GM04503 (cell line): ENCODE measurements at places on chromosomes 2 and 18.
A peak's percentile ranks its signal among the peaks of the same experiment; 100 is the strongest.

GRCh38 chr2:11744631-11745394 lies 1.6 kb upstream of the LPIN1 start:
- no peak for DNase-seq

DNA sequence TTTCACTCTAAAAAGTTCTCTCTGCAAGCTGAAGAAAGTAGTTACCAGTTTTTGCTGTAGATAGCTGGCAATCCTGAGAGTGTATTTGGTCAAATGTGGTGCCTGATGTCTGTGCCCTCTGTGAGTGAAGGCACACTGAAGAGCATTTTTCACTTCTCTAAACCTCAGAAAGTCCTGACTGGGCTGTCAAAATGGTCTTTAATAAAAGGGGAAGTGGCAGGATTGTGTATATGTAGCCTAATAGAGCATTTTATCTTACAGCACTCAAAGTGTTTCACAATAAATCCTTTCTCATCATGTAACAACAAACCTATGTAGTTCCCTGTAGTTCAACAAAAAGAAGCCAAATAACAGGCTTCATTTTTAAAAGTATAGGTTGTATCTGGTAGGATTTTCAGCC lies 1552.3 kb upstream of the SLC39A10 start:
- no peak for DNase-seq

DNA sequence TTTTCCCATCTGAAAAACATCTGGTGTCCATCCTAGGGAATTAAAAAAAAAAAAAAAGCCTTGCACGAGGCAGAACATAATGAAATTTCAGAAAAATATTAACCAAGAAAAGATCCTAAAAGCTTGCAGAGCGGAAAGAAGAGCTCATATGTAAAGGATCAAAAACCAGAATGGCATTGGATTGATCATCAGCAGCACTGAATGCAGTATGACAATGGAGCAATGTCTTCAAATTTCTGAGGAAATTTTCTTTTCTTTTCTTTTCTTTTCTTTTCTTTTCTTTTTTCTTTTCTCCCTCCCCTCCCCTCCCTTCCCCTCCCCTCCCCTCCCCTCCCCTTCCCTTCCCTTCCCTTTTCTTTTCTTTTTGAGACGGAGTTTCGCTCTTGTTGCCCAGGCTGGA lies 21.3 kb upstream of the FAM117B start:
- no peak for DNase-seq

DNA sequence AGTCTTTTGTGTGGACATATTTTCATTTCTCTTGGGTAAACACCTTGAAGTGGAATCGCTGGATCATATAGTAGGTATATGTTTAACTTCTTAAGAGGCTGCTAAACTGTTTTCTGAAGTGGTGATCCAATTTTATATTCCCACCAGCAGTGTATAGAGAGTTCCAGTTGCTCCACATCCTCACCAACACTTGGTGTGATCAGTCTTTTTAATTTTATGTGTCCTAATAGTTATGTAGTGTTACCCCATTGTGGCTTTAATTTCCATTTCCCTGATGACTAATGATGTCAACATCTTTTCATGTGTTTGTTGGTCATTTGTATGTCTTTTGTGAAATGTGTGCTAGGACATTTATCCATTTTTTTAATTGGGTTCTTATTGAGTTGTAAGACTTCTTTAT lies 56.9 kb downstream of the DGKD start:
- no peak for DNase-seq

GRCh38 chr2:237682856-237683670 lies 55.7 kb downstream of the LRRFIP1 start:
- DNase-seq: no peak

- DNase-seq: no peak
Observed at GRCh38 chr2:237217995-237218616, 132.4 kb downstream of the COPS8 start.

GRCh38 chr2:242031481-242032019 lies 162.0 kb downstream of the RTP5 start:
- DNase-seq: peak; percentile 79

DNA sequence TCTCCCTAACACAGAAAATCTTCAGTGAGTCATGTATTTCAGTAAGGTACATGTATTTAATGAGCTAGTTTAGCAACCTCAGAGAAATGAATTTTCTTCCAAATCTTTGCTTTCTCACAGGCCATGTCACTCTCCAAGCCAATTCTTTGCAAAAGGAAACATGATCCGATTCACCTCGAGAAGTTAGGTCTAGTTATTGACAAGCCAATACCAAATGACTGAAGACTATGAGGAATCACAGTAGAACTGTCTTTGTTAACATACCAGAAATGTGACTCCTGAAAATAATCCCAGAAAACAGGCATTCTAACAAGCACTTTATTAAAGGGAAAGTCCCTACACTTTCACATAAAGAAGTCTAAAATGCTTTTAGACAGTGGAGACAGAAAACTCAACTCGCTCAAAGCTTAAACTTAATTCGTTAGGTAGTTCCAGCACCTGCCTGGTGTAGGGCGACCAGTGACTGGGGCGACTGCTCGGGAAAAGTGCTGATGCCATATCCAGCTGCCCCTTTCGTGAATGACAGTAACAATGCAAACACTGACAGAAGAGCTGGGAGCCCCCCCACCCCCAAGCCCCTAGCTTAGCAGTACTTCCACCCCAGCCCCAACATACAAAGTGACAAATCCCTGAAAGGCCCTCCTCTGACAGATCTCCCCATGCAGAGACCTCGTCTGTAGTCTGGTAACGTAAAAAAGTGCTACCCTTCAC lies 1.8 kb downstream of the MEMO1 start:
- no peak for DNase-seq

DNA sequence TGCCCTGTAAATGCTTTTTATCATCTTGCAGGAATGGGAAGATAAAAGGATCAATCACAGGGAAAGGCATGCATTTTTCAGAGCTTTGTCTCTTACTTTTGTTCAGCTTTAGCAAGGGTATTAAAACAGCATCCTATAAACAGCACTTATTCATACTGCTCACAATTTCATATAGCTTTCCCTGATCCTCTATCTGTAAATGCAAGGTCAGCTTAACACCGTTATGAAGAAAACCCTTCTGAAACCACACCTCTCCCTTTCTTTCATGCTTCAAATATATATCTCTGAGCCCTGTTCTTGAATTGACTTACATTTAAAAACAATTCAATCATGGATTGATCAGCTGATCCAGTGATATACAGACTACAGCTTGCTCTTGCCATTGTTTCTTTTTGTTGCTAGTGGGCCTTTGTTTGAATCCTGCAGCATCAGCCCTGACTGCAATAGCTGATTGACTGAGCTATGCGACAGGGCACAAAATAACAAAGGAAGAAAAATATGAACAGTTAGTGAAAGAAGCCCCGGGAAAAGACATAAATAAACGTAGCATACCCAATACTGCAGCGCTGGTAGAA lies 795.5 kb upstream of the CDH2 start:
- DNase-seq: no peak

- peak; percentile 53 for DNase-seq
Observed at GRCh38 chr2:42021464-42021863, 26.4 kb upstream of the PKDCC start.

GRCh38 chr2:120477198-120477597 lies 131.3 kb downstream of the INHBB start:
- no peak for DNase-seq

DNA sequence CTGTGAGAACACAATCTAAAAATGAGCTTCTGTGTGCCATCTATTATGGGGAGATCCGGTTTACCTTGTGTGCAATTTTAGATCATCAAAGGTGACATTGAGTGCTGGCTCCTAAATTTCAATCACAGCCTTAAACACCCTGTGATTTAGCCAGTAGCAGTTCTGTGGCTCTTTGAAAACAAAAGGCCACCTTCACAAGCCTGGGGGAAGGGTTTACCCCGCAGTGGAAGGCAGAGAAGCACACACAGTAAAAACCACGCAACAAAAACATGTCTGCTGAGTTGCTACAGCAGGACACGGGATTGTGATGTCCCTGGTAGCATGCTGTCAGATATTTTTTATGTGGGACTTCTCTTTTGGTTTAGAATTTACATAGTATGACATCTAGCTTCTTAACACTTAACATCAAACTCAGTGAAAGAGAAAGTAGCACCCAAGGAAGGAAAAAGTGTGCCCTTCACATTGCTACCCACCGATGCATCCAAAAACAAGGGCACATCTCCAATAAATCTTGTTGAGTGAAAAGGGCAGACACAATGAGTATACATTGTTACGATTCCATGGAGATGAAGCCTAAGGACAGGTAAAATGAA lies 56.1 kb upstream of the RNF152 start:
- no peak for DNase-seq

DNA sequence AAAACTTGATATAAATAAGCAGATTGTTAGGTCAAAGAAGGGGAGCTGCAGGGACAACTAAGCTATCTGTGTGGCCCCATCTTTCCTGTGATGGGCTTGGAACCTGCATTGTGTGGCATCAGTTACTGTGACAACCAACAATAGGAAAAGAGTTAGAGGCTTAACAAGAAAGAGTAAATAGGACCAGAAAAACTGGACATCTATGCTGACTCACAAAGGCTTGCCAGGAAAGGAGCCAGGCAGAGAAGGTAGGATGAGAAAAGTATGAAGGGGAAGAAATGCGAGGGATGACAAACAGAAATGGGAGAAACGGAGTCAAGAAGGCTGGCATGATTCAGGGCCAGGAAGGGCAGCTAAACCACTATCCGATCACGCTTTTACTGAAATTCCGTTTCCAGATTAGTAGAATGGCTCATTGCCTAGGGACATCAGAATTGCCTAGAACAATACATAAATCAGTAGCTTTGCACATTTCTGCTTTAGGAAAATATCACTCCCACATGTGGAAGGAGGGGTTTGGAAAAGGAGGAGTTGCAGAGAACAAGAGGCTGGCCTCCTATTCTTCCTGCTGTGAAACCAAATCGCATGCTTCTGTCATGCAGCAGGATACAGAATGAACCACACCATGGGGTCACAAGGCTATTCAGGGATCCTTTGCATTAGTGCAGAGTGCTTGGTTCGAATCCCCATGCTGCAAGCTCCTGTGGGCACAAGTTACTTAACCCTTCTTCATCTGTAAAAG lies 7.3 kb downstream of the PLA2R1 start:
- peak; percentile 40 for DNase-seq

- DNase-seq: no peak
Observed at GRCh38 chr18:12774982-12775381, 72.1 kb downstream of the PSMG2 start.

GRCh38 chr2:145729993-145730770 lies 1210.3 kb upstream of the ZEB2 start:
- no peak for DNase-seq

DNA sequence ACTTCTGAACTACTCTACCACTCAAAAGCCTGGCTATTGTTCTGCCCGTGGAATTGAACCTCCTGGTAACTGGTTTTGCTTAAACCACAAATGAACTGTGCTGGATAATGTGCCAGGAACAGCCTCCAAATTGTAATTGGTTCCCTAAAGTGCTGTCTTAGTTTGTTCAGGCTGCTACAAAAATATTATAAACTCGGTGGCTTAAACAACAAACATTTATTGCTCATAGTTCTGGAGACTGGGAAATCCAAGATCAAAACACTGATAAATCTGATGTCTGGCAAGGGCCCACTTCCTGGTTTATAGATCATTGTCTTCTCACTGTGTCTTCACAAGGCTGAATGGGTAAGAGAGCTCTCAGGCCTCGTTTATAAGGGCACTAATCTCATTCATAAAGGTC lies 149.2 kb upstream of the NCKAP5 start:
- peak; percentile 39 for DNase-seq

GRCh38 chr2:63000801-63001200 lies 49.8 kb upstream of the OTX1 start:
- no peak for DNase-seq
